Astrocyte of the hippocampus (primary cell): ENCODE measurements at places on chromosomes 13 and 19.

DNA sequence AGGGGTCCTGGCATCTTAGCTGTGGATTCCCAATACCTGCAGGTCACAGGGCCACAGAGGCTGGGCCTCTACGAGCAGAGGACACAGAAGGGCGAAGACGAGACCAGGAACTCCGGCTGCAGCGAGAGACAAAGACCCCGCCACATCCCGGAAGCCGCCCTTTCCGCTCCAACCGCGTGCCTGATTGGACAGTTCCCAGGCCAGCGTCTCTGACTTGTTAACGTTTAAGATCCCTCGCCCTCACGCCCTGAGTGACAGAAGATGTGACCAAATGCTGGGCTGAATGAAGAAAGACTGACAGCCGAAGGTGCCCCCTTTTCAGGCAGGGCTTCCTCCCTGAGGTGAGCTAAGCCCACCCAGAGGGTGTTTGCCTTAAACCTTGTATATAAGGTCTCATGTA, at the start of gene ZNF98:
Gene ZNF98 (minus strand): TSS at position 136 of the 400 bp plus-strand sequence. CDS start 122 bp downstream, at position 14.
- DNase-seq: peak; percentile 6

GRCh38 chr13:50940509-50940908, 30.9 kb downstream of the RNASEH2B start:
- no peak for DNase-seq

GRCh38 chr13:111336666-111337065, 16.2 kb downstream of the TEX29 start:
- no peak for DNase-seq

- DNase-seq: no peak
Observed at GRCh38 chr13:36822785-36823184, 3.8 kb downstream of the RFXAP start.
